ENCODE measurements at places on chromosomes 11 and 22. TPM values are rescaled to one million over a fixed set of nuclear protein-coding genes. Genes with fewer than 3 reads are reported as not detected.

DNA sequence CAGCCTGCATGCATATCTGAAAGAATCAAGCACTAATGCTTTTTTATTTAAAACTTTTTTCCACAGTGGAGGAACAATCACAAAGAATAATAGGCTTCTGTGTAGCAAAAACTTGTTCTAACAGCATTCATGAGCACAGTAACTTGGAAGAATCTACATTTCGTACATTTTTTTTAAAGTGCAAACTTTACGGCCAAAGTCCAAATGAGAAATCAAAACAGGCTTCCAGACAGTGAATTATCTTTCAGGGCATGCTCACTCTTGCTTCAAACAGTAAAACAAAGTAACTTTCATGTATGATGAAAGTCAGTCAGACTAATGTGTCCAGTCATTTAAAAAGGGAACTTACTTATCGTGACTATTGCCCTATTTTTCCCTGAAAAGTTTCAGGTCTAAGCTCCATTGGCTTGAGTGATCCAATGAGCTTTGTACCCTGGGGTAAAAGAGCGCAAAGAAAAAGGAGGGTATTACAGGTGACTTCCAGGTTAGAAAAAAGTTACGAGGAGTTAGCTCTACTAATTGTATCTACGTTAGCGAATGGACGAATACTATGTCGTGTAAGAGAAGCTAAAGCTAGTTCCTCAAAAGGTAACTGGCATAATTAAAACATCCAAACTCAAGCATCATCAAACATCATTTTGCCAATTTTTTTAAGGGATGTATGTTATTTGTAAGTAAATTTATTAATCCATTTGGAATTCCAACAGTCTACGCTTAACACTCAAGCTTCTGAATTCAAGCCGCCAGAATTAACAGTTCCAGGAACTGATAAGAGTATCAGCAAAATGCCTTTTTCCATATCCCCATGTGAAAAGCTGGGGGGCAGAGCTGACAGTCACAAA lies 1.7 kb downstream of the PICALM start:
- H3K36me3 ChIP-seq = no peaks in the 10 kb centered on the region
- peak overlapping the region; percentile 95 for H3K27ac ChIP-seq
- DNase-seq = no peak
- no peaks in the 10 kb centered on the region for H3K27me3 ChIP-seq
- peak overlapping the region; percentile 100 for H3K4me3 ChIP-seq

DNA sequence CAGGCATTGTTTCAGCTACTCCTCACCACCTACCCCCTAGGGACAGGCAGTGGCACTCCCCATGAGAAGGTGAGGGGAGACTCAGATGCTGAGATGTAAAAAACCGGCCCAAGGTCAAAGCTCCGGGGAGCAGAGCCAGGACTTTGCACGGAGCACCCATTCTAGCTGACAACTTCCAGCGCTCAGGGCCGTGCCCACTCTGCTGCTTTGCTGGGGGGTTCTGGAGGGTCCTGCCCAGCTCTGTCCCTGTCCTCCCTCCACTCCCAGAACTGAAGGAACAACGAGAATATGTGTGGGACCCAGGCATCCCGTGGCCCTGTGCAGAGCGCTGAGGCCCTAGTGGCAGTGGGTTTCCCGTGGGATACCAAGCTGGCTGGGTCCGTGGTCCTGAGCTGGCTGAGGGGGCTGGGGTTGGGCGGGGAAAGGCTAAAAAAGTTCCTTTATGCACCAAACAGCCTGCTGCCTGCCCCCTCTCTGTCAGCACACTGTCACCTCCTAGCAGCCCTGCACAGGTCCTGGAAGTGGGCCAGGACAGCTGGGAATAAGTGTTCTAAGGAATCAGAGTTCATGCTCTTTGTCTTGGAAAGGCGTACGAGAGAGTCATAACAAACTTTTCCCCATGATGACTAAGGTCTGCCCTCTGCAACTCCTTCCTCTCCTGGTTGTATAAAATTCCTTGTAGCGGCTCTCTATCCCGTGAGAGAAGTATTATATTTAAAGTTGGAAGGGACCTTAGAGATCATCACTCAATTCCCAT lies 1.9 kb downstream of the MS4A10 start:
- H3K27ac ChIP-seq = no peak overlapping the region
- H3K4me1 ChIP-seq = no peaks in the 10 kb centered on the region
- DNase-seq = peak; percentile 86
- no peak overlapping the region for H3K4me3 ChIP-seq
- H3K36me3 ChIP-seq = no peaks in the 10 kb centered on the region

GRCh38 chr11:2666828-2667570 lies 32.8 kb downstream of the KCNQ1OT1 start:
- no peaks in the 10 kb centered on the region for H3K27me3 ChIP-seq
- no peak for DNase-seq
- no peaks in the 10 kb centered on the region for H3K4me1 ChIP-seq
- H3K4me3 ChIP-seq = no peak overlapping the region
- no peaks in the 10 kb centered on the region for H3K36me3 ChIP-seq

GRCh38 chr11:72411623-72412419 lies 22.5 kb downstream of the CLPB start:
- no peaks in the 10 kb centered on the region for H3K4me1 ChIP-seq
- no peak overlapping the region for H3K27ac ChIP-seq
- H3K27me3 ChIP-seq = no peaks in the 10 kb centered on the region
- no peaks in the 10 kb centered on the region for H3K36me3 ChIP-seq

GRCh38 chr22:46491946-46492345 lies 45.5 kb downstream of the CELSR1 start:
- no peak overlapping the region for H3K27ac ChIP-seq
- H3K4me3 ChIP-seq = no peak overlapping the region
- no peaks in the 10 kb centered on the region for H3K27me3 ChIP-seq

The NNMT gene
- total RNA-seq = 597 TPM

DNA sequence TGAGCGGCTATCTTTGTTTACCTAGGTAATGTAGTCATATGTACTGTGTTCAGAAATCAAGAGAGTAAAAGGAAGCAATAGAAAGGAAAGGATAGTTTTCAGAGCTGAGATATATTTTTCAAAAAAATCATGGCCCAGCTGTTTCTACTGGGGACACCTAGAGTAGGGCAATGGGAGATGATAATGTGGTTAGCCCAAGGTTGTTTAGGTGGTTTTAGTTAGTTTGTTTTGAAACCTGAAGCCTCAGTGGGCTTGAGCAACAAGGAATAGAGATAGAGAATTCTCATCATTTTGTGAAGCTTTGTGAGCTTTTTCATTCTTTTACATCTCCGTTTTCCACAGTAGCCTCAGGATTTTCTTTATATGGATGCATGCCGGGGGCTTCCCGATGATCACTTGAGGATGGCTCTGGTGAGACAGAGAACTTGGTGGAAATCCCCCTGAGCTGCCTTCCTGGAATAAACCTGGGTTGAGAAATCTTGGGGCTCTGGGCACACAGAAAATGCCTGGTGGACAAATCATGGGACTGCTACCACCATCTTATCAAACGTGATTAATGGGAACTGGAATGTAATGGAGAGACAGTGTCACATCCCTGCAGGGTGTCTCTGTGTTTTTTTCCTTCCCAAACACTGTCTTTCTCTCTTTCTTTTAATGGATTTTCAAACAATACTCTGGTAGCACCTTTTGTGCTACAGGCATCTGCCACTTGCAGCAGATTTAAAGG lies 49.0 kb downstream of the ARHGAP42 start:
- H3K27me3 ChIP-seq = no peaks in the 10 kb centered on the region
- no peak for DNase-seq
- no peaks in the 10 kb centered on the region for H3K36me3 ChIP-seq
